ENCODE measurements at places on chromosomes 5 and 9.

DNA sequence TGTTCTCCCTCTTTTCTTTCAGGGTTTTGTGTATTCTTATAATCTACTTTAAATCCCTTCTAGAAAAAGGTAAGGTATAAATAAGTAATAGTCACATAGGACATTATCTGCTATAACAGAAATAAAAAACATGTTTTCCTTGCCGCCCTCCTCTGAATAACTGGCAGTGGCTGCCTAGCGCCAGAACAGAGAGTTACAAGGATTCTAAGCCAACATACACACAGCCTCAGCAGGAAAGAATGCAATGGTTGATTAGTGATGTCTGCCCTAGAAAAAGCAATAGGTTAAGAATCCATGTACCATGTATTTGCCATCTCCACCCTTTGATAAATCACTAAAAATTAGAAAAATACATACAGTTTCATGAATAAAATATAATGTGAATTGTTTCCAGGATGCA lies 4.9 kb downstream of the MED27 start:
- DNase-seq, result no peak

DNA sequence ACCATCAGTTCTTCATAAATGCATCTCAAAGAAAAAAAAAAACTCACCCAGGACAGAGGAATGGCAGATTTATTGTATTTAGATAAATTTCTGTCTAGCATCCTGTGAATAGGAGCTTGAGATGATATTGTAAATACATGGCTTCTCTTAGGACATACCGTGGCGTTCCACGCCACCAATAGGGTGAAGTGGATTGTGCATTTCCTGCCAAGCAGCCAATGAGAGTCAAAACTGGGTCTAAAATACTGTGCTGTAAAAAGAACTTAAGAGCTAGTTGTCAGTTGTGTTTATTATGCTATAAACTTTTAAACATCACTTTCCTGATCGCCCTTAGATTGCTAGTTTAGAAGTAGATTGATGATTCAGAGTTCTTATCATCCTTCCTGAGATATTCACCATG lies 20.9 kb upstream of the TRPM6 start:
- DNase-seq, result no peak

DNA sequence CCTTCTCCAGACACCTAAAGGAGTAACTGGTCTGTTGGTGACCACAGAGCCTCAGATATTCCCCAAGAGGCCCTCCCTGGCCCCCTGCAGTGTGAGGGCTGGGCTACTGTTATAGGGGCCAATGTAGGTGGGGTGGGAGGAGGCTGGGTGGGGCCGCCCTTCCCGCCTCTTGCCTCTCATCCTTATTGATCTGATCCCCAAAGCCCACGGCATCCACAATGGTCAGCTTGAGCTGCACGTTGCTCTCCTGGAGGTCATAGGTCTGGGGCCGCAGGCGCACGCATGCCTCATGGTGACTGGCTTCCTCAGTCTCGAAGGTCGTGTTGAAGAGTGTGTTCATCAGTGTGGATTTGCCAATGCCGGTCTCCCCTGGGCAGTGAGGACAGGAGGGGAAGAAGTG lies 13.0 kb downstream of the SEPTIN8 start:
- no peak for DNase-seq

DNA sequence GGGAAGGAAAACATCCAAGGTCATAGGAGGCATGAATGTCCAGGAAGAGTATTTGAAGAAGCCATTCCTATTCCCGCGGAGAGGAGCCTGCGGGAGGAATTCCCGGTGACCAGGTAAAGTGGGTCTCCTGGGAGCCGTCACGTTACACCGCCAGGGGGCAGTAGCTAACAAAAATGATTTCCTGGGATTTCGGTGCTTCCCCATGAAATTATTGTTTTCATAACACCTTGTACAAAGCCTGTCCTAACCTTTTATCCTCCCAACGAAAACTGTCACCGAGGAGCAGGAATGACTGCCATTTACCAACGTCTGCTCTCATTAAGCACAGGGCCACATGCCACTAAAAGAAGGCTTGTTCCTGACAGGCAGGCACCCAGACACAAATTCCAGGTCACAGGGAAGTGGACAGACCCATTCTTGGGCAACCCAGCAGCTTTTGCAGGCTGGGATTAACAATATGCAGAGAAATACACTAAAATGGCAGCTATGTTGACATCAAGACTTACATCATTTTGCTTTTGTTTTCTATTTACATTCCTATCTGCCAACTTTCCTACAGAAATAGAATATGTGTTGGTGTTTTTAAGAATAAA lies 41.2 kb upstream of the CTSL start:
- DNase-seq, result no peak

GRCh38 chr5:113246361-113246870 lies 188.4 kb downstream of the TSSK1B start:
- DNase-seq, result no peak

- no peak for DNase-seq
Measured at GRCh38 chr5:25262221-25262620, 617.4 kb upstream of the CDH10 start.

DNA sequence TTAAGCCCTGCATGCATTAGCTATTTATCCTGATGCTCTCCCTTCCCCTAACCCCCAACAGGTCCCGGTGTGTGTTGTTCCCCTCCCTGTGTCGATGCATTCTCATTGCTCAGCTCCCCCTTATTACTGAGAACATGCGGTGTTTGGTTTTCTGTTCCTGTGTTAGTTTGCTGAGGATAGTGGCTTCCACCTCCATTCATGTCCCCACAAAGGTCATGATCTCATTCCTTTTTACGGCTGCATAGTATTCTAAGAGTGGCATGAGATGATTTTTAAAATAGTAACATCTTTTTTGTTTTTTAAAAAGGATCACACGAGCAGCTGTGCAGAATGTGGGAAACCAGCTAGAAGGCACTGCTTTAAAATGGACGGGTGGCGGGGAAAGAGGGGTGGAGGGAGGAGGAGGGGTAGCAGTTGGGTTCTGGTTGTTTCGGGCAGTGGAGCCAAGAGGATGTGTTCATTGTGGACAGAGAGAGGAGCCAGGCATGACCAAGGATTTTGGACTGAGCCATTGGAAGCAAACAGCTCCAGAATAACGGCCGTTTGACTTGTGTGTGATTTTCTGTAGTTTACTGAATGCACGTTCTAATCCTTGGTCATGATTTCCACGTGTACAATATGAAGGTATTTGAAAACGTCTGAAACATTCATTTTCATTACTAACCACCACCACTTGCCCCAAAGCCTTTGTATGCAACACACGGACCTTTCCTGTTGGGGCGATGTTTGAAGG lies 1.7 kb upstream of the TENT4A start:
- no peak for DNase-seq

- DNase-seq, result no peak
Measured at GRCh38 chr9:78971540-78971939, 600.2 kb upstream of the TLE4 start.

DNA sequence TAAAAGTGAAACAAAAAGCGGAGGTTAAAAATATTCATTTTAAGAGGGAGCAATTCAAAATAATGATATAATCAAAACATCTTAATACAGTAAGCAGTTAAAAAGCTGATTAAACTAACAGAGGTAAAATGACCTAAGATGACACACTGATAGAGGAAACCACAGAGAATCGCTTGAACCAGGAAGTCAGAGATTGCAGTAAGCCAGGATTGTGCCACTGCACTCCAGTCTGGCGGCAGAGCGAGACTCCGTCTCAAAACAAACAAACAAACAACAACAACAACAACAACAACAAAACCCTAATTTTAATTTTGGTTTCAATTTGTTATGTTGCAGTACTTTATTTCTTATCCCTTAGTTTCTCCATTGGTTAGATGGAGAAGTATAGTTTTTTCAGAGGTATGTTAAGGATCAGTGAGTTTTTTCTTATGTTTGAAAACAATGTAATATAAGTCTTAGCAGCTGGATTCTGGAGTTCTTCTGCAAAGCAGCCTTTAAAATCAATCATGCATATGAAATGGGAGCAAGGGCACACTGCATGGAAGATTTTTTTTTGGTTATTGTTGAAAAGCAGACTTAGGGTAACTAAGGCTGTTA lies 58.5 kb downstream of the MLANA start:
- no peak for DNase-seq

DNA sequence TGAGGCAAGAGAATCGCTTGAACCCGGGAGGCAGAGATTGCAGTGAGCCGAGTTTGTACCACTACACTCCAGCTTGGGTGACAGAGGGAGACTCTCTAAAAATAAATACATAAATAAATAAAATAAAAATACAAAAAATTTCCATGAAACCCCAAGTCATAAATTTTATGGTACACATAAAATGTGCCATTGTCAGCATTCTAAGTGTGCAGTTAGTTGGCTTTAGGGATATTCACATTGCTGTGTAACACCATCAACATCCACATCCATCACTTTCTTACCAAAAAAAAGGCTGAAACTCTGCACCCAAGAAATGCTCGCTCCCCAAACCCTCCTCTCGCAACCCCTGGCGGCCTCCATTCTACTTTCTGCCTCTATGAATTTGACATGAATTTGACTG lies 135.2 kb downstream of the GAPVD1 start:
- no peak for DNase-seq

DNA sequence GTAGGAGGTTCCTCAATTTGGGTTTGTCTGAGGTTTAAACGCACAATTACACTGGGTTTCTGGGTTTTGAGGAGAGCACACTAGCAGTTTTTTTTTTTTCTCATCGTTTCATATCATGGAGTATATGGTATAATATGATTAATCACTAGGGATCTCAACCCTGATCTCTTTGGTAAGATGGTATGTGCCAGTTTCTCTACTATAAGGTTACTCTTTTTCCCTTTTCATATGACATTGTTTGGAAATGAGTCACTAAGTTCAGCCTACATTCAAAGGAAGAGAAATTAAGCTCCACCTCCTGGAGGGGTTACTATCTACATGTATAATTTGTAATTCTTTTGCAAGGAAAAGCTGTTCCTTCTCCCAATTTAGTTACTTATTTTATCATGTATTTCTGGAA lies 35.2 kb downstream of the MTRR start:
- DNase-seq, result no peak

- no peak for DNase-seq
Measured at GRCh38 chr5:142825378-142826089, 55.4 kb downstream of the ARHGAP26 start.

DNA sequence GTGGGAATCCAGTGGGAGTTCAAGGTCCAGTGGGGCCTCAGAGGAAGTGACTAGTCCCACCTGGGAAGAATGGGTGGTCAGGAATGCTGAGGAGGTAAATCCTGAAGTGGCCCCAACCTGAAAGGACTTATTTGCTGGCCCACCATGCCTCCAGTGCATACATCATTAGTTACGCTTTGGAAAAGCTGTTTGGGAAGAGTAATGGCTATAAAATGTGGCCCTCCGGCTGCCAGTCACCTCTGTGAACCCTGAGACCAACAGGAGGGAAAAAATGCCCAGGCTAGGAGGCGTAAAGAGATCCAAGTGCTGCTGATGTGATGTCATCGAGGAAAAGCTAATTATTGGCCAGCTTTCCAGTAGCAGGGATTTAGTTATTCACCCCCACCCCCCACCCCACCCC lies 2.7 kb upstream of the SLC26A2 start:
- DNase-seq, result no peak

DNA sequence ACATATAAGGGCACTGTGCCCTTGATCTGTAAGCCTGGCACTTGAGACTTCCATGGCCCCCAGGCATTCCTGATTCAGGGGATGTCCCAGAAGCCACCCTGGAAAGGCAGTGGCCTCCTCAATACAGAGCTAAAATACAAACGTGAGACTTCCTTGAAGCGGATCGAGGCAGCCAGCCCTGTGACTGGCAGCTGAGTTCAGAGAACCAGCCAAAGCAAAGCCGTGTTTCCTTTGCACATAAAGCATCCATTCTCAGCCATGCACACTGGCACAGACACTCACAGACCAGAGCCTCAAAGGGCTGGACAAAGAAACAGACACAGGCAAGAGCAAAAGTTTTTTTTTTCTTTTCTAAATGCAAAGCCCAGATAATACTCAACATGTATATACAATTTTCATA lies 18.8 kb upstream of the CPEB4 start:
- DNase-seq, result no peak

DNA sequence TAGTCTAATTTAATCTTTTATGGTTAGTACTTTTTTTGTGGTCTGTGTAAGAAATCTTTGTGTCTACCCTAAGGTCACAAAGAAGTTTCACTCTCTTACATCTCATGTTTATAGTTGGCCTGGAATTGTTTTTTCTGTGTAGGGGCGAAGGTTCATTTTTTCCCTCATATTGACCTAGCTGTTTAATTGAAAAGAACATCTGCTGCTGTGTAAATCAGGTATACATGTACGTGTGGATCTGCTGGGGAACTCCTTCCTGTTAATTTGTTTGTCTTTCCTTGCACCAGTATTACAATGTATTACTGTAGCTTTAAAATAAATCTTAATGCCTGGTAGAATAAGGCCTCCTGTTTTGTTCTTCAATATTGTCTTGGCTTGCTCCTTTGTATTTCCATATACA lies 37.8 kb downstream of the EXOSC2 start:
- no peak for DNase-seq

DNA sequence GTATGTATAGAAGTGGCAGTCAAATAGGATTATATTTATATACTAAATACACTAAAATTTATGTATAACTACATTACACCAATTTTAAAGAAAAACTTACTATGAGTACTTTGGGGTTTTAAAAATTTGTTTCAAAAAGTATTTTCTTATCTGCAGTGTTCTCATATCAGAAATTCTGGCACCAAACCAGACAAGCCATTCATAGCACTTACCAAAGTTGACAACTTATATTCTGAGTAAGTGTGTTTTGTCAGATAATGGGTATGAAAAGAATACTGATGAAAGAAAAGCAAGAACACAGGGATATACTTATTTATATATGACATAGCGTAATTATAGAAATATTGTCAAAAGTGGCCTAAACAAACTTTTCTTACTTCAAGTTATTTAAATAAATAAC lies 67.5 kb downstream of the SPEF2 start:
- DNase-seq, result no peak

DNA sequence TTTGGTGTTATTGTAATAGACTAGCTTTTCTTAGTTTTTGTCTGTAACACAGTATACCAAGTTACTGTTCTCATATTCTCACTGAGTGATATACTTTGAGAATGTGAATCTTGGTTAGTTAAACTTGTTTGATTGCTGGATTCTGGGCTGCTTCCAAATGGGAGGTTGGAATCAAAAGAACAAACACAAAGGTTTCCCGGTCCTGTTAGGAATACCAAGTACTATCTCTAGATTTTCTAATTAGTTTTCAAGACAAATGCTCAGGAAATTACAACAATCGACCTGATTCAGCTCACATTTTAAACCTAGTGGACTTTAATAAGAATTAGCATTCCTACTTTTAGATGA lies 244.3 kb downstream of the CSNK1G3 start:
- no peak for DNase-seq

- no peak for DNase-seq
Measured at GRCh38 chr5:150108711-150109514, 22.6 kb upstream of the CSF1R start.

Data from stimulated activated CD4-positive, alpha-beta T cell treated with anti-CD3 and anti-CD28 coated beads, Interleukin-1b, Interleukin-23, amount 100 ng/mL, for 24 hours (primary cell).